ENCODE measurements at places on chromosomes 13 and 19.
A peak's percentile ranks its signal among the peaks of the same experiment; 100 is the strongest.

GRCh38 chr19:53671663-53672062 lies 39.9 kb downstream of the DPRX start:
- no peak for DNase-seq

DNA sequence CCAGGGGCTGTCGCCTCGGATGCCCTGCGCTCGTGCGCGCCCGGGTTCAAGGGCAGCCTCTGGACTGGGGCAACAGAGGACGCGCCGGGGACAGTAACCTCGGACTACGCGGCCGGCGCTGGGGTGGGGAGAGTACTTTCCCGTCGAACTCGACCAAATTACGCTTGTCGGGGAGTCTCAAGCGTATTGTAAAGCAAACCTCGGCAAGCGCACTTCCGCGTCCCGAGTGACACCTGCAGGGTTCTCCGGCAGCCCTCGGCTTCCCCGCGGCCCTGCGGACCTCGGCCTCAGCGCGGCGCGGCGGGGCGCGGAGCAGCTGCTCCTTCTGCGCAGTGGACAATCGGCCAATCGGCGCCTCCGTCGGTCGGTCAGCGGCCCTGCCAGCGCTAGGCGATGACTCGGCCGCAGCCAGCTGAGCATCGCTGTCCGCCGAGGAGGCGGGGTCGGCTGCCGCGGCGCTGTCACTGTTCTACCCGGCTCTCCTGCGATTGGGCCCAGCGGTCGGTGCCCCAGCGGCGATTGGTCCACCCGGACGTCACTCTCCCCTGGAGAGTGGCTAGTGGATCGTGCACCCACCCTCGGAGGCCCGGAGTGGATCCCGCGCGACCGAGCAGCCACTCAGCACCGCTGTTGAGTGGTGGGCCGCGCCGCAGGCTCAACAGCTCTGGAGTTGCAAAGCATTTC lies at the start of gene SLC46A3:
TSS of gene SLC46A3 (minus strand) at position 428 of the 684 bp plus-strand sequence. CDS start 972 bp downstream, outside the sequence.
- peak; percentile 86 for DNase-seq

GRCh38 chr19:47107953-47108746 lies 5.4 kb downstream of the ZC3H4 start:
- DNase-seq: no peak

DNA sequence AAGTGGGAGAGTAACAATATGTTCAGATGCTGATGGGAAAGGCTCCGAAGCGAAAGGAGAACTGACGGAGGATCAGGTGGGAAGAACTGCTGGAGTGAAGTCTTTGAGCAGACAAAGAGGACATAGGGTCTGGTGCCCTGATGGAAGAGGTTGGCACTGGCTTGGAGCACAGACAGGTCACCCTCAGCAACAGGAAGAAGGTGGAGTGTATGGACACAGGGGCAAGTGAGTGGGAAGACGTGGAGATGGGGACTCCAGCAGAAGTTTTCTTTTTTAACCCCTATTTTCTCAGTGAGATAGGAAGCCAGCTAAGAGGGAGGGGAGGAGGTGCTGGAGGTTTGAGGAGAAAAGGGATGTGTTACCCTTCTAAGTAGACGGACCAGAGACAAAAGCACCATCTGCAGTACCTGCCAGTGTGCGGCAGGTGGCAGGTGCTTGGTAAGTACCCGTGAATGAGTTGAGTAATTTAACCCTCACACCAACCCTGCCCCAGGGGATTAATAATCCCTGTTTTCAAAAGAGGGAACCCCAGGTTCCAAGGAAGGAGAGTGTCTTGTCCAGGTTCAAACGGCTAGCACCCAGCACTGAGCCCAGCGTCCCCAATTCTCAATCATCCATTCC lies 11.2 kb downstream of the HAS1 start:
- peak; percentile 19 for DNase-seq

DNA sequence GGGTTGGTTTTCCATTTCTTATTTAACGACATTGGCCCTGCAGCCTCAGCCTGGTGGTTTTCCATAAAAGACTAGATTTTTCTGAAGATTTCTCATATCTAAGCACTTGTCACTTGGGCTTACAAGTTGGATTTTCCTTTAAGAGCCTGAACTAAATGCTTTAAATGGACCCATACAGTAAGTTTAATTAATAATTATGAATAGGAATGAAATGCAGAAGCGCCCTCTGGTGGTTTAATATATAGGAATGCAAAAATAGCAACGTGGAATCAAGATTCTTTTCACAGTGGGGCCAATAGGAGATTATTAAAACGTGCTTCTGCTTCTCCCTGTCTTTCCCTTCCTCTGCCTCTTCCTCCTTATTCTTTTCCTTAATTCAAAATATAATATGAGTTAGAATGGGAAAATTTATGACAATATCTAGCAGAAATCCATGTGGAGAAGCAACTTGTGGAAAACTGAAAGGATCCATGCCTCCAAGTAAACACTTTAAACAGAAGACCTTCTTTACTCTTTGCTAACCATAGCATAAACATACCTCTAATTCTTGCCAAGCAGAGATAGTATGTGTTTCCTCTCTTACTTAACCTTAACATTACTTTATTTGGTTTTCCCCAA lies 324.0 kb downstream of the GPC5 start:
- peak; percentile 41 for DNase-seq
